ENCODE measurements at places on chromosomes 6 and 20.

GRCh38 chr20:23410916-23411695 is 10.2 kb downstream of the NAPB start:
- DNase-seq, result peak; percentile 22

DNA sequence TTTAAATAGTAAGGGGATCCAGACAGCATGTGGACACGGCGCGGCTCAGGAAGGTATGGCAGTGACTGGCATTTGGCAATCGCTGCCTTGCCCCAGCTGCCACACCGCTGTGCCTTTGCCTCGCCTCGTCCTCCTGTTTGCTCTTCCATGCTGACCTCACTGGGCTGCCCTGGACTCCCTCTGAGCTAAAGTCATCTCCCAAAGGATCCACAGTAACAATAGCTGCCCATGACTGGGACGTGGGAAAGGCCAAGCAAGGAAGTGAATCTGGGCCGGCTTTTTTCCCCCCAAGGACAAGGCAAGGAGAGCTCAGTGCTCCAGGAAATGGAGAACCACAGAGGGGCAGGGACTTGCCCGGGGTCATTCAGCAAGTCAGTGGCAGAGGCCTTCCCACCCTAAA is 48.1 kb downstream of the JPH2 start:
- no peak for DNase-seq

DNA sequence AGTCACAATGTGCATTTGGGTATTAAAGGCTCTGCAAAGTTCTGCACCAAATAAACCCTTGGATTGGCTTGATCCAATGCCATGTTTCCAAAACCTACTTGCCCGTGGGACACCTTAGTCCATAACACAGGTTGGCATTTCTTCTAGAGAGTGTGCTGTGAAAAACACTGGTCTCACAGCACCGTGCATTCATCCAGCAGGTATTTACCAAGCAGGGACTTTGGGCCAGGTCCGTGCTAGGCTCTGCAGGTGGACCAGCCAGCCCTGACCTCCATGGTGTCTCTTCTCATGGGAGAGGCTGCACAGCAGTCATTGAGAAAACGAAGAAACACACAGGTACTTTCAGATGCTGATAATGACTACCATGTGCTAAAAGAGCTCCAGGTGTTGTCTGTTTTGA is 112.6 kb downstream of the CDH26 start:
- no peak for DNase-seq

- no peak for DNase-seq
Measured at GRCh38 chr6:53175027-53175426, 26.4 kb upstream of the GCM1 start.

- DNase-seq, result peak; percentile 6
Measured at GRCh38 chr20:45179166-45179565, 4.5 kb downstream of the PI3 start.

DNA sequence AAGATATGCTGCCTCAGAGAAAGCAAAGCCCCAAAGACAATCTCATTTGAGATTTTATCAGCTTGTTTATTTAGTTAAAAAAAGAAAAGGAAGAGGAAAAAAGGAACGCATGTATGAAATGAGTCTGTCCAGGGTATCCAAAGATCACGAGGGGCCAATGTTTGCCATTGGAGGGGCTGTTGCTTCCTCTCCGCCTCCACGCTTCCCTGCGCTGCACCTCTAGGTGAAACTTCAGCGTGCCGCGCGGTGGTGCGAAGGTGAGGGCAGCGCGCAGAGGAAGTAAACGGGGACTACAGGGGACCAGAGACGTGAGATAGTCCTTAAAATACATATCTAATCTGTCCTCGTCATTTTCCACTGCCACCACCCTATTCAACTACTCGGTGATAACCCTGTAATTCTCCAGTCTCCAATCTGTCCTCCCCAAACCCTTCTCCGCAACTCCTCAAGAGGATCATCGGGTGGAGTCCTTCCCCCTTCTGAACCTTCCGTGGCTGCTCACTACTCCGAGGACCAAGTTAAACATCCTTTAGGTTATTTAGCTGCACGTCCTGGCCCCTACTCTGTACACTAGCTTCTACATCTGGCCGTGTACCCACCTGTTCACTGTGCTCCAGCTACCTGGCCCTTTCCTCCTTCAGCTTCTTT is 1.1 kb upstream of the DCBLD1 start:
- DNase-seq, result no peak

- no peak for DNase-seq
Measured at GRCh38 chr20:752291-752690, 16.0 kb downstream of the SLC52A3 start.

DNA sequence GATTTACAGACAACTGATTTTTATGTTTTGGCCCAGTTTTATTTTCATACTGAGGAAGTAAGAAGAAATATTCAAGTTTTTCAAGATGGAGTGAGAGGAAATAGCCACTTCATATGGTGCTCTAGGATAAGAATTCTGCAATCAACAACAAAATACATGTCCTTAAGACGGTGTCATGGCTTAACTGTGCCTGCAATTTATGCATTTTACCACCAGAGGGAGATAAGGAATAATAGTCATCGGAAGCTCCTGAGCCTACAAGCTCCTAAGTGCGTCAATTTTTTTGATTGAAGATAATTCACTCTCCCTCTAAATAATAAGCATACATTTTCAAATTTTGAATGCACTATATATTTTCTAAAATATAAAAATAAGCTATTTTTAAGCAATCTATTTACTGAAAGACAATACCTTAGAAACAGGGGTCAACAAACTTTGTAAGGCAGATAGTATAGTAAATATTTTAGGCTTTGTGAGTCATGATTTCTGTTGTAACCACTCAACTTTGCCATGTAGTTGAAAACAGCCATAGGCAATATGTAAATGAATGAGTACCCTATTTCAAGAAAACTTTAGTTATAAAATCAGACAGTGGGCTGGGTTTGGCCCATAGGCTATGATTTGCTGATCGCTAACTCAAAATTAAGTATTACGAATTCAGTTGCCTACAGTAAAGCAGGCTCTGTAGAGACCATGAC is 230.9 kb upstream of the DTNBP1 start:
- peak; percentile 16 for DNase-seq

DNA sequence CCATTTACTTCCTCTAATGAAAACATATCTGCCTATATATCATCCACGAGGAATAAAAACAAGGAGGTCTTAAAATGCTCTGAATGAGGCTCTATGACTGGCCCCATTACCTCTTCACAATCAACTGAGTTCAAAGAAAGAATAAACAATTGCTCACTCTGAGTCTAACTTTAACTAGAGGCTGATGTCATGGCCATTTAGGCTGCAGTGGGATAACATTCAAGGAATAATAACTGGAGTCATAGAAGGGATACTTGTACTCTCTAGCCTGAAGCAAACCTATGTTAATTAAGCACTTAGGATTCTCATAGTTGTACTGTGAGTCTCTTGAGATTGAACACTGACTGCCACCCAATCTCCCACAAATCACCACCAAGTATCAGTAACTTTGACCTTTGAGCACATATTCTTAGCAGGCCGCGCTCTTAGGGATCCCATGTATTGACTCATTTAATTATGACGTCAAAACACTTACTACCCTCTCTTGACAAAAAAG is 70.2 kb downstream of the PERP start:
- DNase-seq, result no peak

DNA sequence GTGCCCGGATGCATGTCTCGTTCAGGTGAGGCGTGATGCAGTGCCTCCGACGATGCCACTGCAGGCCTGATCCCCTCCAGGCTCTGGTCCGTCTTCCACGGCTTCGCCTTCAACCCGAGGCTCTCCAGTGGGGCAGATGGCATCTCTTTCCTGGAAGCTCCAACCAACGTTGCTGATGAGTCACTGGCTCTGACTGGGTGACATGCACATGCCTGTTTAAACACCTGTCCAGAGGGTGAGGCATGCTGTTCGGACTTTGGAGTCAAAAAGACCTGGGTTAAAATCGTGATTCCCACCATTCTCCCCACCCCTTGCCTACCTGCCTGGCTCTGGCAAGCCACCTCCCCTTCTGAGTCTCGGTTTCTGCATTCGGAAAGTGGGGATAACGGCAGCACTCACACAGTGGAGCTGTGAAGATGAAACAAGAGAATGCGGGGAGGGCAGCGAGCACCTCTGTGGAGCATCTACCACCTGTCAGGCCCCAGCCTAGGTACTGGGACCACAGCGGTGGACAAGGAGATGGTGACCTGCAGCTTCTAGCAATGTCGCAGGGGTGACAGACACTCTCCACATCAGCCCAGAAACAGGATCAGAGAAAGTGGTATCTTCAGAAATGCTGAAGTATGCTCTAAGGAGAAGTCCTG is 8.5 kb upstream of the EDN3 start:
- no peak for DNase-seq

DNA sequence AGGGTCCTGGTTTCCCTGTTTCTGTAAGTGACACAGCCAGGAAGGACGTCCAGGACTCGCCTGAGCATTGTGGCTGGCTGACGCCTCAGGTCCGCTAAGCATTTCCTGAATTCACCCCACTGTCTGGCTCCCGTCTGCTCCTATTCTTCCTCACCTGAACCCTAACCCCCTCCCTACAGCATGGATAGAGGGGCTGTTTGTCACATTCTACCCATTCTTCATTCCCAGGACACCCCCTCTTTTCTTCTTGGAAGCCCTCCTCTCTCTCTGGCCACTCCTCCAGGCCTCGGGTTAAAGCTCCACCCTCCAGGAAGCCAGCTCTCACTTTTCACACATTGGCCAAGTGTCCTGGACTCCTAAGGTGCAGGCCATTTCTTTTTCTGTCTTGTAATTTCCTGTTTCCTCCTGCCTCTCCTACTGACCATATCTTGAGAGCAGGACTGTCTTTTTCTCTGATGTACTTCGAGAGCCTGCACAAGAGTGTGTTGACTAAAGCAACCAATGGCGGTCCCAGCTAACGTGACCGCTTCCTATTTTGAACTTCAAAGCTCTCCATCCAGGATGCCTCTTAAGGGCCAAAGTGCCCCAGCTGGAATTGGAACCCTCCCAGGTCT is 24.2 kb upstream of the MYMX start:
- no peak for DNase-seq

DNA sequence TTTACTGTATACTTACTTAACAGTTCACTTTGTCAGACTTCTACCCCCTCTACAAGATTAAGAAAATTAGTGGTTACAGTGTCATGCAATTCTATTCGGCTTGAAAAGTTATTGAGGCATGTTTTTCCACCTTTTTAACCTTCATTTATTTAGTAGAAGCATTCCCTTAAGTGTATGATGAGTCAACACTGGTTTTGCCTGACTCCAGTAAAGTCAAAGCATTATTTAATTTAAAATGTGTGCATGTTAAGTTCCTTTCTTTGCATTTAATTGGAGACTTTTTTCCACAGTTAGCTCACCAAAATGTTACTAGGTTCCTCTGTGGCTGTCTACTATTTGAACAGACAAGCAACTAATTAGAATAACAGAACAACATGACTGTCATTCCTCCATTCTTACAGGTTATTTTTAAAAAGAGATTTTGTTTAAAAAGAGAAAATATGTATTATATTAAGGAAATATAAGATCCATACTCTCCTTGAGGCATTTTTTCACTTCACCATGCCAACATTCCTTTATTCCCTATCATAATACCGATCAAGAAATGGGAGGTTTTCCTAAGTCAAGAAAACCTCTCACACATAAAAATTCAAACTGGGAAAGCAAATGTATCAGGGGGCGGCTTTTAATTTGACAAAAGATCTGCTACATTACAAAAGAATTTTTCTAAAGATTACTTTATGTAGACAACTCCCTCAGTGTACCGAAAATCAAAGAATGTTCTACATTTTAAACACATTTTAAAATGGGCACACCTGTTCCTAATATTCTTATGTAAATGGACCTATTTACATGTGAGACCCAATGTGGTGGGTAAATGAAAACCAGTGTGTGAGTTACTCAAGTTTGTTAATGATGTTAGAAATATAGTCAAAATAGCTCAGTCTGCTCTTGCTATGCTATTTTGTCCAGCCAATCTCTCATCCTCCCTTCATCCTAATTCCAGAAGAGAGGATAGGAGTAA is 361.2 kb downstream of the UTRN start:
- no peak for DNase-seq

GRCh38 chr6:166553563-166554271 is 32.8 kb downstream of the RAMACL start:
- DNase-seq, result peak; percentile 89

GRCh38 chr6:6588064-6588923 is at the start of gene LY86:
TSS of gene LY86 (plus strand) at chr6:6588720. CDS start at chr6:6588735, 15 bp downstream.
- DNase-seq, result no peak

DNA sequence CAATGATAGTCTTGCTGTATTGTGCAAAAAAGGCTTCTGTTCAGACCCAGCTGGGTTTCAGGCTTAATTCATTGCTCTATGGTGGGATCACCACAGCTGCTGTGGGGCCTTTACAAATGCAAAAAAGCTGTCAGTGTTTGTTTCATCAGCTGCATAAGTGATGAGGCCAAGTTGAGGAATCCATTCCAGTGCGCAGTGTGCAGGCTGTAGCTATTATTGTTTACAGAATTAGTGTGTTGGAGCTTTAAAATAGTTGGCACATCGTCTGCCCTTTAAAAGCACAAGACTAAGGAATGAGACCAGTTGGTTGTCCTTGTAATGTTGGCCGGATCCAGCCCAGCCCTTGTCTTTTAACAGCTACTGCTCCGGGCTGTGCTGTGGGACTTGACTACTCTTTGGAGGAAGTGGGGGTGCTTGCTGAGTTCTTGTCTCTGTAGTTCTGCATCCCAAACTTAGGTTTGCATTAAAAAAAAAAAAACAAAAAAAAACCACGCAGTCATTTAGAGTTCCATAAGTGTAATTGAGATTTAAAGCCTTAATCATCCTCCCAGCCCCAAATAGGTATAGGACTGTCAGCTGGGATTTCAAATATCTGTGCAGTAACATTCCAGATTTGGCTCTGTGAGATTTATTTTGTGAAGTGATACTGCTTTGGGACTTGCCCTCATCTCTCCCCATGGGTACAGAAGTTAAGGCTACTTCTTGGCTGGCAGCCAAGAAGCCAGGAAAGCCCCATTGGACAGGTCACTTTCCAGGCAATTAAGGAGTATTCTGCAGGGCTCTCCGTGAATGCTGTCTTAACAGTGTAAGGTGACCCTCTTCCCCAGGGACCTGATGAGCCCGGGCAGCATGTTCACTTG is 19.3 kb downstream of the JARID2 start:
- no peak for DNase-seq

- no peak for DNase-seq
Measured at GRCh38 chr6:71892641-71893040, 6.3 kb downstream of the RIMS1 start.

DNA sequence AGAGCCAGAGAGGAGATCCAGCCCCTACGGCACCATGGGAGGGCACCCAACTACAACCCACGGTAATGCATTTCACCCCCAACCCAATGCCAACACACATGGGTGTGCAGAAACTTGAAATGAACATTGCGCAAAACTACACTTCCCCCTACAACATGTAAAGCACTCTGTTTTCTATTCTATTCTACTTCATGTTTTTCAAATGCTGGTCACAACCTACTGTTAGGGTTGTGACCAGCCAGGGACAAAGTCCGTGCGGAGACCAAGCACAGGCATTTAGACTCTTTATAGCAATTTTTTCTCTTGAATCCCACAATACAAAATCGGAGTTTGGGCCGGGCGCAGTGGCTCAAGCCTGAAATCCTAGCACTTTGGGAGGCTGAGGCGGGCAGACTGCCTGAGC is 90.6 kb downstream of the MRPL14 start:
- no peak for DNase-seq

GRCh38 chr6:151763303-151763702 is 44.2 kb upstream of the ESR1 start:
- DNase-seq, result peak; percentile 85
